ENCODE measurements at places on chromosomes 1 and 21.

DNA sequence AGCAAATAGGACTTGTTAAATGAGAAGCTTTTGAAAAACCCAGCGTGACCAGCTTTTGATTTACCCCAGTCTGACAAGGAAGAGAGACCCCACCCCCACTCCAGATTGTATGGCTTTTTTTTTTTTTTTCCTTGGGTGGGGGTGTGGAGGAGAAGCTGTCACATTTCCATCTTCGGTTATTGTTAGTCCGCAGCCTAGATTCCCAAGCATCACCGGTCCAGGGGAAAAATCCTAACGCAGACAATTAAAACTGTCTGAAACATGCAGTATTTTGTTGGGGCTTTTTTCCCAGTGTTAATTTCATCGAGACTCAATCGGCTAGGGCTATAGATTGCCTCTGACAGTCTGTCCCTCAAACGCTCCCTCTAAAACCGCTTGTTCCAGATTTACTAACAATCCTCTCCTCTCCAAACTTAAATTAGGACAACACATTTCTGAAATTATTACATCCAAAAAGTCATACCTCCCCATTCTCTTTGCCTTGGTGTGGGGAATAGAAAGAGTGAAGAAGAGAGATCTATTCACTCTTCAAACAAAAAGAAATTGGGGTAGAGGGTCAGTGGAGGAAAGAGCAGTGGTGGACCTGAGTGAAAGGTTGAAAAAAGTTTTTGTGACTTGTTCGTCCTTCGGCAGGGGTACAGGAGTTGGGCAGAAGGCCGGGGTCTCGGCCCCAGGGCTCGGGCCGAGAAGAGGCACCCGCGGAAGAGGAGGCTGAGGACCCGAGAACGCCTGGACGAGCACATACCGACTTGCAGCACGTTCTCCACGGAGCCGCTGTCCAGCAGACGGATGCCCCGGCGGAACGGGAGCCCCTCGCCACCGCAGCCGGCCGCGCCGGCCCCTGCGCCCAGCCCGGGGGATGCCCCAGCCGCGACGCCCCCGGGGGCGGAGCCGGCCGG is 1.1 kb downstream of the ZSWIM5 start:
- DNase-seq: no peak

- DNase-seq: no peak
Measured at GRCh38 chr1:216258386-216258785, 164.9 kb downstream of the USH2A start.

- DNase-seq: no peak
Measured at GRCh38 chr1:3071565-3072390, 2.8 kb downstream of the PRDM16 start.

GRCh38 chr1:36883315-36883949 is 150.9 kb downstream of the GRIK3 start:
- DNase-seq: peak; percentile 4

DNA sequence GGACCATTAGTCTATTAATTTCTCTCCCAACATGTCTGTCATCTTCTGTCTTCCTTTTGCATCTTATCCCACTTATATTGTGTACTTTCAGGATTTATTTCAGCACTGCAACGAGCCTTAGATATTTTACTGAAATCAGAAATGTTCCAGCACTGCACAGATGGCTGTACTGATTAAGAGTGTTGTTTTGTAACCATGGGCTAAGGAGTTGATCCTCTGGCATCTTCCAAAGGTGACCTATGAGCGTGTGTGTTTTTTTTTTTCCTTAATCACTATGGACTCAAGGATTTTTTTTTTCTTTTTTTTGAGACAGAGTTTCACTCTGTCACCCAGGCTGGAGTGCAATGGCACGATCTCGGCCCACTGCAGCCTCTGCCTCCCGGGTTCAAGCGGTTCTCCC is 7.1 kb upstream of the DDX59 start:
- DNase-seq: no peak

- DNase-seq: no peak
Measured at GRCh38 chr21:41518757-41519156, 10.8 kb upstream of the TMPRSS2 start.

DNA sequence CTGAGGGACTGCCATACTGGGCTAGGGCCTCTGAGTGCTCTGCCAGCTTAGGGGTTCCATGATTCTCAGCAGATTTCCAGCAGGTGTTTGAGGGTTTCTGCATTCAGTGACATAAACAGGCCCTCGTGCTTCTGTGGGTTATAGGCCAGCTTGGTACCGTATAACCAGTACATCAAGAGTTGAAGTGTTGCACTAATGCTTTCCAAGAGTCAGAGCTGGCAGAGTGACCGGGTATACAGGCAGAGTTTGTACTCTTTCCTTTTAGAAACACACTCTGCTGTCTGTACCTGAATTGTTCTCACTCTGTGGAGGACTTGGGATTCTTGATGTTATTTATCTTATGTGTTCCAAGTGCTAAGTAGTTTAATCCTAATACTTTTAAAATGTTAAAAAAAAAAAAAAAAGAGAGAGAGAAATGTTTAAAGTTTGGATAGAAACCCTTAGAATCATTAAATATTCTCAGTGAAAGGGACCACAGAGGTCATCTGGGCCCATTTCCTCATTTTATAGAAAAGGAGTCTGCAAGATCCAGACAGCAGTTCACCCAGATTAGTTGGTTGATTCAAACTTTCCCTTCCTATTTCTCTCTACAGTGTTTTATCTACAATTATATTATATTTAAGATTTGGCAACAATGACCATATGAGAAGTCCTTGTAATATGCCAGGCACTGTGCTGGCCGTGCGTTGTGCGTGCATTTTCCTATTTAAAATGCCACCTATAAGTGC is 325.8 kb downstream of the KIF26B start:
- no peak for DNase-seq

- DNase-seq: no peak
Measured at GRCh38 chr1:92877081-92877711, 45.4 kb downstream of the RPL5 start.

DNA sequence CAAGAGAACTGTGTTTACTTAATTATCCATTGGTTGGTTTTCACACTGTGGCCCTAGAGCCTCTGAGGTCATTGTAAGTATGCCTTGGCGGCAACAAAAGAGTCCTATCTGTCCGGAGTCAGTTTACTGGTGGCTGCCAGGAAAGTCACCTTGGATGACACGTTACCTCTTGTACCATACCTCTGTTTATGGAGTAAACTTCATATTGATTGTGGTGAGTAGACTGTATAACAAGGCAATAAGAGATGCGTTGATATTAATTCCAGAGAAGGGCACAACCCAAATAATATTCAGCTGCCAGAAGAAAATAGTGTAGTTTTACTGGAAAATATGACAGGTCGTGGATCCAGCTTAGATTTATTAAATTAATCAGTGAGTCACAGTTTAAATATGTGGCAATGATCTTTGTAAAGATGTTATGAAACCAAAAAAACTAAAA is 20.4 kb upstream of the KIF14 start:
- DNase-seq: no peak

GRCh38 chr1:11279630-11280029 is 6.6 kb downstream of the UBIAD1 start:
- DNase-seq: no peak

DNA sequence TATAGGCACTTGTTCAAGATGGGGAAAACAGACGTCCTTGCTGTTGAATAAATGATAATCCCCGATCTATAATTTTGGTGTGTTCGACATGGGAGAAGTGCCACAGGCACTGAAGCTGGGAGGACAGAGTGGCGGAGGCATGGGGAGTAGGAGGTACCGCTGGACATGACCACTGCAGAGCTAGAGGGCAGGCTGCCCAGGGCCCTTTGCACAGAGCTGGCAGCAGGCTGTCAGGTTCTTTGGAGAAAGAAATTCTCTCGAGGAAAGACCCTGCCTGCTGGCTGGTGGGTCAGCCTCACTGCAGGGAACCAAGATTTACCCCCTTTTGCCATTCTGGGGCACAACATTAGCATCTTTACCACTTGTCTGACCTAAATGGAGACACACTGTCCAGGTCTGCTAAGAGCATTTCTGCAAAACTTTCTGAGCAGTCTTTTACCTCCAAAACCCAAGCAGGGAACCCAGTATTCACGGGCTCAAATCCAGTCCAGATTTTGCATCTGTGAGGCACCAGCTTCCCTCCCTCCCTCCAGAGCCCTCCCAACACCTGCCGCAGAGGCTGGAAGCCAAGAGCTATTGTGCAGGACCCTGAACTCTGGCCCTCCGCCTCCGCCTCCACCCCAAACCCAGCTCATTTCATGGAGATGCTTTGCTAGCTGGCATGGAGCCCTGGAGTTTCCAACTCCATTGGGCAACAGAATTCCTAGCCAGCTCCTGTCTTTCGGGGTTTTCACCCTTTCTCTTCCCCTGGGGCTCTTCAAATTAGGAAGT is 142.3 kb downstream of the PLXNA2 start:
- DNase-seq: no peak

DNA sequence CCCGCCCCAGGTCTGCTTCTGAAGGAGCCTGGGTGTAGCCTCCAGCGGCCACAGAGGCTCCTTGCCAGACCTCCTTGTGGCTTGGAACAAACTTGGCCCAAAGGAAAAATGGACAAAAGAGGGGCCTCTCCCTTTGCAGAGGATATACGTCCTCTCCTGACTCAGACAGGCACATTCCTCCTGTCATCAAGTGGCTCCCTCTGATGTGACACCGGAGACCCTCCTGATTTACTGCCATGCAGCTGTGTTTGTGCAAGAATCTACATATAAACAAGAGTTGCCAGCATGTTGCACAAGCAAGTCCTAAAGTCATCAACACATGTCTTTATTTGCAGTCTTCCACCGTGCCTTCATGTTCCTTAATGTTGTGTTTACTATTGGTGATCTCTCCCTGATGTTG is 54.1 kb upstream of the F3 start:
- no peak for DNase-seq

DNA sequence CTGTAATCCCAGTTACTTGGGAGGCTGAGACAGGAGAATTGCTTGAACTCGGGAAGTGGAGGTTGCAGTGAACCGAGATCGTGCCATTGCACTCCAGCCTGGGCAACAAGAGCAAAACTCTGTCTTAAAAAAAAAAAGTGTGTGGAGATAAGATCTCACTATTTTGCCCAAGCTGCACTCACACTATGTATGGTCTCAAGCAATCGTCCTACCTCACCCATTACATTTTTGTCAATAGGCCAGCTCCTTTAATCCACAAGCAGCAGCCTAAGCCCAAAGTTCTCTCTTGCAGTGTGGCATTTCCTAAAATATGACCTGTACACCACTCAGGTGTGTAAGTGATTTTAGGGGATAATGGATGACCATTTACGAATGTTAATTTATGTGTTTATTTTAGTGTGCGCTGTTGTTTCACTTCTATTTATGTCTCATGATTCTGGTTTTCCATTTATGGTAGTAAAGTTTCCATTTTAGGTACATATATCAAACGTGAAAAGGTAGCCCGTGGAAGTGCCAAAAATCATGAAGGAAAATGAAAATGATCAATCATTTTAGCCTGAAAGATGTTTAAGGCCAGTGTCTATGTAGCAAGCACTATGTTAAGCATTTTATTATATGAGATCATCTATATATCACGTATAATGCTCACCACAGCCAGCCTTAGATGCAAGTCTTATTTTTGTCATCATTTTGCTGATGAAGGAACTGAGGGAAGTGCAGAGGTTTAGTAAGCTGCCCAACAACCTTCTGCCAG is 5.6 kb downstream of the LCK start:
- DNase-seq: no peak

DNA sequence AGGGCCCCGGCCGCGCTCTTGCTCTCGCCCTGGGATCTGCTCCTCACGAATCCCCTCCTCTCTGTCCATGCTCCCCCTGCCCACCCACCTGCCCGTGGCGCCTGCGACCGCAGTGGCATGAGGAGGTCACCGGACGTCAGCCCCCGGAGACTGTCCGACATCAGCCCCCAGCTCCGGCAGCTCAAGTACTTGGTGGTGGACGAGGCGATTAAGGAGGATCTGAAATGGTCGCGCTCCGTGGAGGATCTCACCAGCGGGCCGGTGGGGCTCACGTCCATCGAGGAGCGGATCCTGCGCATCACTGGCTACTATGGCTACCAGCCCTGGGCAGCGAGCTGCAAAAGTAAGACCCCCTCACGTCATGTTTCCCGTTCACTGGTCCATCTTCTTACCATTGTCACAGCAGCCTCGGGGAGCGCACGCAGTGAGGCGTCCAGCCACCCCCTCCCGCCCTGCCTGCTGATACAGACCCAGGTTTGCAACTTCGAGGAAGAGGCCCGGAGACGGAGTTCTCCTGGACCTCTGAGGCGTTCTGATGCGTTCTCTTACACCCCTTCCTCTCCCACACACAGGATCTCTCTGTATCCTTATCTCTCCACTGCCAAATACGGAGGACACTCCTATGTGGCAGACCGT is 1.1 kb downstream of the SLC35F3 start:
- no peak for DNase-seq

- DNase-seq: no peak
Measured at GRCh38 chr1:111961773-111962565, 27.5 kb downstream of the KCND3 start.

GRCh38 chr1:6028042-6028850 is 17.4 kb upstream of the KCNAB2 start:
- DNase-seq: peak; percentile 64

DNA sequence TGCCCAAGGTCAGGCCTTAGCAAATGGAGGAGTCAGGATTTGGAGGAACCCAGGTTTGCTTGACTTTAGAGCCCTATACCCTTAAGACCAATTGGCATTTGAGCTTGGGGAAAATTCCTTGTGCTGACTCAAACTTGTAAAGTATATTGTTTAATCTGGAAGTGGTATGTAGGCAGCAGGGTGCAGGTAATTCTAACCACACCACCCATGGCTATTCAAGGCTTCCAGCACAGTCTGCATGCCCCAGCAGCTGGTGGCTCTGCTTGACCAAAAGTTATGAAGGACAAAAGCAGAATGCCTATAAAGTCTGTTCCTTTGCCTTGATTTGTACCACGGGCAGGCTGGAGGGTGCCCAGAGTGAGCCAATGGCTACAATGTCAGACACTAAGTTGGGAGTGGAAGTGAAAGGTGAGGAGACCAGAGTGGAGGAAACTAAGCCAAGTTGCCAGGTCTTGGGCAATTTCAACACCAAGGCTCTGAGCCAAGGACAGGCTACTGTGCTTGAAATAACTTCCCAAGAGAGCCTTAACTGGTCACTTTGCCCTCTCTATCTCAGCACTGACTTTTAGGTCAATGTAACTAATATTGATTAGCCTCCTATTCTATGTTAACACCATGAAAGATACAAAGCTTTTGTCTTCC is 4.7 kb upstream of the G0S2 start:
- no peak for DNase-seq

- DNase-seq: no peak
Measured at GRCh38 chr1:158969166-158969565, 37.8 kb downstream of the PYHIN1 start.

GRCh38 chr21:29181799-29182470 is 51.5 kb downstream of the MAP3K7CL start:
- peak; percentile 39 for DNase-seq

DNA sequence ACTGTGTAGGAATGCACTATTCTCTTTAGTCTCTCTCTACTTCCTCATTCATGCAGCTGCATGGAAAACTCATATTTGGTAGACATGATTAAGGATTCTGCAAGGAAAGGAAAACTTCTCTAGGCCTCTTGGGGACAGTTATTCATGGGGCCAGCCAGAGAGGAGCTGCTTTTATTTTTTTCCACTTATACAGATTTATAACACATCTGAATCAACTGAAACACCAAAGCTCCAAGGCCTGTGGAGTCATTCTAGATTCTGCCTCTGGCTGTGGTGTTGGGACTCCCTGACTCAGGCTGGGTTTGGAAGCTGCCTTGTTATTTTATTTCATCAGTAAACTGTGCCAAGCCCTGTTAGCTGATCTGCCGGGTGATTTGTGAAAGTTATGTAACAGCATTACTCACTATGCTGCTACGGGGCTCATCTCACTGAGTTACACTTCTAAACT is 83.9 kb upstream of the EDEM3 start:
- DNase-seq: no peak
